Hepatocyte (in vitro differentiated cells): ENCODE measurements at places on chromosomes 7 and 10. TPM values are rescaled to one million over a fixed set of nuclear protein-coding genes. Genes with fewer than 3 reads are reported as not detected.

Gene CPN1
- polyA plus RNA-seq, result 1.9 and 4.6 TPM in 2 replicates

GRCh38 chr10:74382663-74383062, 231.6 kb downstream of the ADK start:
- no peaks in the 10 kb centered on the region for H3K36me3 ChIP-seq
- no peak overlapping the region for H3K4me3 ChIP-seq
- no peak overlapping the region for H3K27ac ChIP-seq
- no peak for DNase-seq
- H3K27me3 ChIP-seq, result no peaks in the 10 kb centered on the region

GRCh38 chr10:12839941-12840611, 161.4 kb downstream of the CCDC3 start:
- no peak for DNase-seq
- H3K4me1 ChIP-seq, result peaks cover 15% of the 10 kb centered on the region
- no peaks in the 10 kb centered on the region for H3K27me3 ChIP-seq
- H3K27ac ChIP-seq, result peak overlapping the region; percentile 24
- H3K36me3 ChIP-seq, result no peaks in the 10 kb centered on the region

Gene CDNF
- polyA plus RNA-seq, result 2.3 and 2.4 TPM in 2 replicates

GRCh38 chr10:88158526-88159122, 295.2 kb downstream of the PTEN start:
- no peak overlapping the region for H3K4me3 ChIP-seq
- no peak for DNase-seq
- no peaks in the 10 kb centered on the region for H3K36me3 ChIP-seq
- H3K4me1 ChIP-seq, result peaks cover 16% of the 10 kb centered on the region
- peak overlapping the region; percentile 80 for H3K27ac ChIP-seq

DNA sequence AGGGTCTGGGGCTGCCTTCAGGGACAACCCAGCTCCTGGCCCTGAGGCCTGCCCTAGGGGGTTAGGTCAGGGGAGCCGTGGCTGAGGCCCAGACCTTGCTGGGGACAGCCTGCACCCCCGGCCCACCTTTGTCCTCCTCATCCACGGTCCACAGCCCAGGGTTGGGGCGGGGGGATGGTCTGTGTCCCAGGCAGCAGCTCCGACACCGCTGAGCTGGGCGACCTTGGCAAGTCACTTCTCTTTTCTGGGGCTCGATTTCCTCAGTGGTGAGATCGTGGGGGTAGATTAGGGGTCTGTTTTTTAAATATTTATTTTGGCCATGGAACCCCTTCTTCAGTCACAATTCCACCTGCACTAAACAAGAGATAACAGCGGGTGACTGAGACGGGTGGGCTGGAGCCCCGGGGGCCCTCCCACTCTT, 30.9 kb downstream of the DNAJB12 start:
- no peak overlapping the region for H3K4me3 ChIP-seq
- DNase-seq, result no peak
- H3K27me3 ChIP-seq, result no peaks in the 10 kb centered on the region
